ENCODE measurements at places on chromosomes 12 and 14.

DNA sequence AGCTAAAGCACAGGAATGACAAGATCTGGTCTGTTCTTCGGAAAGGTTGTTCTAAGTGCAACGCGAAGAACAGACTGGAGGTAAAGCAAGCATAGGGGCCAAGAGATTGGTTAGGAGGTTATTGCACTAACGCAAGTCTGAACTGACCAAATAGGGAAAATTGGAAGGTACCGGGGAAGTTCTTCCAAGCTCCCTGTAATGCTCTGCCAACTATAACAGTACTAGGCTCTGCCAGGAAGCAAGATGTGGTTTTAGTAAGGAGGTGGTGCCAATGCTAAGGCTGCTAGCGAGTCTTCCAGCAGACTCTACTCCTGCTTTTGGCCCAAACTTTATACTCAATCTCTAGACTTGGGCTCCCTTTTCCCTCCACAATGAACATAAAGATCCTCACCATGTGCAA, 138.6 kb downstream of the PAWR start:
- DNase-seq, result no peak

DNA sequence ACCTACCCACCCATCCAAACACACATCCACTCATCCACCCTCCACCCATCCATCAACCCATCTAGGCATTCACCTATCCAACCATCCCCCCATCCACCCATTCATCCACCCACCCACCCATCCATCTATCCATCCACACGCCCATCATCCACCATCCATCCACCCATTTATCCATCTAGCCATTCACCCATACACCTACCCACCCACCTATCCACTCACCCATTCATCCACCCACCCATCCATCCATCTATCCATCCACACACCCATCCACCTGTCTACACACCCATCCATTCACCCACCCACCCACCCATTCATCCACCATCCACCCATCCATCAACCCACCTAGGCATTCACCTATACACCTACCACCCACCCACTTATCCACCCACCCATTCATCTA, 72.6 kb upstream of the GALNT9 start:
- DNase-seq, result no peak

- no peak for DNase-seq
Observed at GRCh38 chr14:74314576-74314975, 11.8 kb upstream of the ABCD4 start.

DNA sequence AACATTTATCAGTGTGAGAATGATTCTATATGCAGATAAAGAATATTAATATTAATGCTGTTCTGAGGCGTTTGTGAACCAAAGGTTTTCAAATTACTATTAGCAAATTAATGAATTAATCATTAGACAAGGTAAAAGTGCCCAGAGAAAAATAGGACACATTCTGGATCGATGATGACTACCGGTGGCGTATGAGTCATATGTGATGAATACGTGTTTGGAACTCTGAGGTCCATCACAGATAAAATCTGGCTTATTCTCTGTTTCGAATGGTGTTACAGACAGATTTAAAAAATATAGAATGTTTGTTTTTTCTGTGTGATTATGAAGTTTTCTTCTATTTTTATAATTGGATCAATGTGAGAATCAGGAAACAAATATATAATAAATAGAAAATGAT, 79.2 kb upstream of the RTL1 start:
- DNase-seq, result no peak

DNA sequence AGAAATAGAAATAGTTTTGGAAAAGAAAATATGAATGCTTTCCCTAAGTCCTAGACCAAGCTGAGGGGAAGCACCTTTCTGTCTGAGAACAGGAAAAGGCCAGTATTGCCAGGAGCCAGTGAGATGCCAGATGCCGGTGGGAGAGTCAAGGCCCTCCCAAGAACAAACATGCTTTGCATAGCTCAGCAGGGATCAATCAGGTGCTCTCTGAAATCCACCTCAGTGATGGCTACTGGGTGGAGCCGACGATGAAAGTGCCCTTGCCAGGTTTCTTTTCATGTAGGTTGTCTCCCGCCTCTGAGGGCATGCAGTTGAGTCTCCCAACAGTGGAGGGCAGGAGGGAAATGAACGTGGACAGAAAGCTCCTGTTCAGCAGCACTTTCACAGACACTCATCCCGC, 28.3 kb downstream of the DEGS2 start:
- DNase-seq, result no peak

DNA sequence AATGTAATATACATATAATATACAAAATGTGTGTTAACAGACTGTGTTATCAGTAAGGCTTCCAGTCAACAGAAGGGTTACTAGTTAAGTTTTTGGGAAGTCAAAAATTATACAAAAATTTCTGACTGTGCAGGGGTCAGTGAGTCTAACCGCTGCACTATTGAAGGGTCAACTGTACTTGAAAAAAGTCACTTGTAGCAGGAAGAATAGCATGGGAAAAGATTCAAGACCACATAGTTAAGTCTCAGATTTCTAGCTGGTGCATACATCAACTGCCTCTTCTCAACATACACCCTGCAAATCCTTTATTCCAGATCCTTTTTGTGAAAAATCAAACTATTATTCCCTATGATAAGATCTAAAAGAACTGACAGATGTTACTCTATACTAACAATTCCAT, 5.9 kb downstream of the EPS8 start:
- no peak for DNase-seq

GRCh38 chr12:52044292-52044983, 6.8 kb upstream of the NR4A1 start:
- no peak for DNase-seq

DNA sequence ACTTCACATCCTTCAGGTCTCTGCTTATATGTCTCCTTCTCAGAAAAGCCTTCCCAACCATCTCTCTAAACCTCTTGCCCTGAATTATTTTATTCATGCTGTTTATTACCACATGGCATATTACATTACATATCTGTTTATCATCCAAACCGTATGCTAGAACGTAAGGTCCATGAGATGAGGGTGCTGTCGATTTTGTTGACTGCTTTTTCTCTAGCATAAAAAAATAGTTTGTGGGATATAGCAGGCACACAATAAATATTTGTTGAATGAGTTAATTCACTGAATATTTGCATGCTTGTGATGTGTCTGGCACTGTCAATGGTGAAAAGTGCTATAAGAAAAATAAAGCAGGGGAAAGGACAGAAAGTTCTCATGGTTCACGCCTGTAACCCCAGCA, 22.9 kb downstream of the SAMD4A start:
- DNase-seq, result no peak
